ENCODE measurements at places on chromosomes 2 and 18. TPM values are rescaled to one million over a fixed set of nuclear protein-coding genes. Genes with fewer than 3 reads are reported as not detected.

Gene SERPINB13
- not detected for total RNA-seq

Gene SERPINB7
- total RNA-seq, result 0.21 TPM

Gene EML6
- total RNA-seq, result 0.95 TPM

Gene SERPINB2
- total RNA-seq, result 0.35 TPM

Gene HNMT
- 55.4 TPM for total RNA-seq

Gene GAL3ST2
- total RNA-seq, result not detected

Gene LIMS3
- not detected for total RNA-seq

Gene ASB18
- total RNA-seq, result not detected

Gene AQP12A
- total RNA-seq, result not detected

Gene SLC14A1
- not detected for total RNA-seq

Gene CLK1
- total RNA-seq, result 67.0 TPM

Gene OSR1
- total RNA-seq, result not detected

Gene KIF1A
- total RNA-seq, result 0.50 TPM

DNA sequence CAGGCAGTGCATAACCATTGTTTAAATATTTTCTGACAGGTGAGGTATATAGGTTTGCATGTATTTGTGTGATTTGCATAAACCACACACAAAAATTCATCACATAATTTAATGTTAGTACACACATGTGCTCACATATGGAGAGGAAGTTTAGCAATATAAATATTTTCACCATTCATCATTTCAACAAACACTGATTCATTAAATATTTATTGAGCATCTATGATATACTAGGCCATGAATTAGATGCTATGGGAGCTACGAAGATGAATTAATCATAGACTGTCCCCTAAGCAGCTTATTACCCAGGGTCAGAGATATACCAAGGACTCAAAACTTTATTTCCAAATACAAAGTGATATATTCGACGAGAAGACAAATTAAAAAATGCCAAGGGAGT, 311.6 kb upstream of the PIK3C3 start:
- DNase-seq, result no peak

DNA sequence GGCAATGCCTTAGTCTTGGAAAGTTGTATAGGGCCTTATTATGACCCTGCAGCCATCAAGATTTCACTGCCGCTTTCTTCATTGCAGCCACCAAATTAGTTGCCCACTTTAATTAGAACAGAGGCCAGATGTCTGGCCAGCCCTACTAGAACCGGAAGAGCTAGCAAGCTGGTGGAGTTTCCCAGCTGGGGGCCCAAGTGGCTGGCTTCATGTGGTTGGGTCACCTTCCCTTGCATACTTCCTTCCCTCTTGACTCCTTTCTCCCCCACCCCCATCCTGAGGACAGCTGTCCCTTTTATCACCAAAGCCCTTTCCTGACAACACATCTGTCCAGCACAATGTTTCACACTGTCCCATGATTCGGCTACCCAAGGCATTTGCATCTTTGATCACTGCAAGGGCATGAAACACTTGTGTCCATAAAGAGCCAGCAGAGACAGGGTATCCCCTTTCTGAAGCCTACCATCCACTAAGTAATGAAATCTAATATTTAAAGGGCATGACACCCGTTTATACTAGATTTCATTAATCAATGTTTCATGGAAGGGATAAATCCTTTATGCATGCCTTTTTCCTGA, 187.2 kb downstream of the BCL11A start:
- DNase-seq, result no peak

DNA sequence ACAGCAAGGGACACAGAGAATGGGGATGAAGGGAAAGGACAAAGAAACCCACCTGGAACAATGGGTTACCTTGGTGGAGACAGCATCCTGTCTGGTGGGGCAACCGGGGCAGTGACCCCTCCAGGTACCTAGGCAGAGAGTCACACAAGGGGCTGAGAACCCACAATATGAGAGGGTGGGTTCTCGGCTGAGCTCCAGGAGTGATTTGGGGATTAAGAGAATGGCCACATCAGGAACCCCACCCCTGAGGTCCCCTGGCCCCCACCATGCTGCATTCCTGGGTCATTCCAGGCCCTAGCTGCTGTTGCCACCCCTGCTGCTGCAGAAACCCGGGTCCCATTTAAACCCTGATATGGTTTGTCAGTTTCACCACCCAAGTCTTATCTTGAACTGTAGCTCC, 172.3 kb downstream of the RTP5 start:
- no peak for DNase-seq

DNA sequence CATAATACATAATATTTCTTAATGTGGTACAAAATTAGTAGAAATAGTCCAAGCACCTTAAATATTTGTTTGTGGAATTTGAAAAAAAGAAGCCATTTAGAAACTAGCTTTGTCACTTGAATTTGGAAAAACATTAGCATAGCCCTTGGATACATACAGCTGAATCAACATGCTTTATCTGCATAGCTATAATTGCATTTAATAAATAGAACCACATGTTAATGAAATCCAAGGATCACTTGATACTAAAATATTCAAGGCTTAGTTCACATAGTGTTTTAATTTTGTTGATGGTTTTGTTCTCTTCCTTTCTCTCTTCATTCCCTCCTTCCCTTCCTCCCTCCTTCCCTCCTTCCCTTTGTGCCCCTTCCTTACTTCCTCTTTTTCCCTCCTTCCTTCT, 169.4 kb upstream of the NRXN1 start:
- no peak for DNase-seq

- DNase-seq, result no peak
Measured at GRCh38 chr18:12409469-12409868, 1.7 kb downstream of the PRELID3A start.

GRCh38 chr2:55811048-55811447, 112.5 kb downstream of the EFEMP1 start:
- no peak for DNase-seq

DNA sequence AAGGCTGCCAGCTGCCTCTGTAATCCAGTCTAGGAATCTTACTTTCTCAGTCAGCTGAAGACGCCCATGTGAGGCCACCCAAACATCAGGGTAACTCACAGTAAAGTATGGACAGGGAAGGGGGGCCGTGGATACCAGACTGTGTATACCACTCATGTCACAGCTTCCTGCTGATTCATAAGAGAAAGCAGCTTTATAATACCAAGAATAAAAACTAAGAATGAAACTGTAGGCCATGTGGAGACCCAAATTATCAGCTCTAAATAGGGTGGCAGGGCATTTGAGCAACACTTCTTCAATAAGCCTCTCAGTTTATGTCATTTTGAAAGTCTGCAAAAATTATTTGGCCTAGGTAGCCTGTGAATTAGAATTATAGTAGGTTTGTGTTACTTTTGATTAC, 115.0 kb upstream of the CDCA7 start:
- DNase-seq, result no peak

DNA sequence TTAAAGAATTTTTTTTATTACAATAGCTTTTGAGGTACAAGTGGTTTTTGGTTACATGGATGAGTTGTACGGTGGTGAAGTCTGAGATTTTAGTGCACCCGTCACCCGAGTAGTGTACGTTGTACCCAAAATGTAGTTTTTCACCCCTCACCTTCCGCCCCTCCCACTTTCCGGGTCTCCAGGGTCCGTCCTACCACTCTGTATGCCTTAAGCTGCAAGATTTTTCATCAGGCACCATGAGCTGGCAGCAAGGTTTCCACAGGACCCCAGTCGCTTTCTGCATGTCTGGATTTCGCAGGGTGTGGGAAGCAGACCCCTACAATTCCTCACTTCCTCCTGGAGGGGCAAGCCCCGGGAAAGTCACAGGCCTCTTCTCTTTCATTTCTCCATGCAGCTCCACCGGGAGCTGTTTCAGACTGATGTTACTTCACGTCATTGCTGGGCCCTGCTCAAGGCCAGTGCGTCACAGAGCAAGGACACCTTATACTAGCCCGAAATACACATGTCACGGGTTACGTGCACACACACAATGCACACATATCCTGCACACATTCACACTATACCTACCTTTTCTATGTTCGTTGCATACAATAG, 179.1 kb downstream of the ZFP36L2 start:
- no peak for DNase-seq

DNA sequence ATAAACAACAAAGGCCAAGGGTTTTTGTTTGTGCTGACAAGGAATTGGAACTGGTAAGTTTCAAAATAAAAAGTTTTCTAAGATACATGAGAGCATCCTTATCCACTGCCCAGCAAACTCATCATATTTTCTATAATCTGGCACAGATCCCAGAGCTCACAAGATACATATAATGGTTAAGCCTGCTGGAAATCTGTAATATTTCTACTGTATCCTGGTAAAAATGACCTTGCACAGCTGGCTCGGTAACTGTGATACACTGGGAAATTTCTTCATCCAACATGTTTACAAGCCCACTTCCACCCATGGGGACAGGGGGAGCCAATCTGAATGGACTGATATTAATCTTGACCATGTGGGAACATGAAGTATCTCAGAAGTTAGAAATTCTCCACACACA, 425.4 kb upstream of the MMADHC start:
- DNase-seq, result no peak

DNA sequence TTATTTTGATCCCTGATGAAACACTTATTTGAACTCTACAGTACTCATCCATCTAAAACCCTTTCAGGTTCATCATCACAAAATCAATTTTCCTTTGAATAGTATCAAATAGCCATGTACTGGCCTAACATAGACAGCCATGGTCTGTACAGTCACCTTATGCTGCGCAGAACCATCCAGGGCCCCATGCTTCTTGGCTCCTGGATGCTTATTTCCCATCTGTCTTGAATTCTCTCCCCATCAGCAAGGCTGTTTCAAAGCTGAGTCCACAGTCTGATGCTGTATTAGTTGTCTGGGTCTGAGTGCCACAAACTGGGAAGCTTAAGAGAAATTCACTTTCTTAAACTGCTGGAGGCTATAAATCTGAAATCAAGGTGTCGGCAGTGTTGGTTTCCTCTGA, 290.2 kb downstream of the OSR1 start:
- DNase-seq, result no peak

DNA sequence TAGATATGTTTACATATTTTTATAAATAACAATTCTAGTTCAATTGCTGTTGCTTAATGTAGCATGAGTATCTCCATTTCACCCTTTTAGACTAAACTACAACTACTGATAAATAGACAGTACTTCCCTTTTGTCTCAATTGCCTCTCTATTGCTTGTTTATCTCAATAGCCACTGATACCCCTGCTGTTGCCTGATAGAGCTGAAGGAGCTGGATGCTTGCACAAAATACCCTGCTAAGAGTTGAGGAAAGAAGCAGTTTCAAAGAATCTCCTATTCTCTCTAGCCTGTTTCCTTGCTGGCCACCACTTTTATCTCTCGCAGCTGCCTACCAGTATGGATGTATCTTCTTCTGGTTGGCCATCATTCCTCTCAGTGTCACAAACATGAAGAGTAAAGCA, 16.9 kb upstream of the ZNF804A start:
- DNase-seq, result no peak

DNA sequence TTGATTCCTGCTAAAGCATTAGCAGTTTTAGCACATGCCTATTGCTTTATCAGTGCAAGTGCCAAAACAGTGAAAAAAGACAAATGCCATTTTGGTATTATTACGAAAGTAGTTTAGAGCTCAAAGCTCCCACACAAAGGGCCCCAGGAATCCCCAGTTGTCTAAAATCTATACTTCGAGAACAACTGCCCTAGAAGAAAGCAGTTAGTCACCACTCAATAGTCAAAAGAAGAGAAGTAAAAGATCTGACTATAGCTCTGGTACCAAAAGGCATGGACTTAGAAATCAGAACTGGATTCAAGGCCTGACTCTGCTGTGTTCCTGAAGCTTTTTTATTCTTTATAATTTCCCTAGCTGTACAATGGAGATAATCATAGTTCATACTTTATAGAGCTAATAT, 21.8 kb downstream of the SCN3A start:
- no peak for DNase-seq

- no peak for DNase-seq
Measured at GRCh38 chr2:128423788-128424165, 105.1 kb upstream of the HS6ST1 start.

DNA sequence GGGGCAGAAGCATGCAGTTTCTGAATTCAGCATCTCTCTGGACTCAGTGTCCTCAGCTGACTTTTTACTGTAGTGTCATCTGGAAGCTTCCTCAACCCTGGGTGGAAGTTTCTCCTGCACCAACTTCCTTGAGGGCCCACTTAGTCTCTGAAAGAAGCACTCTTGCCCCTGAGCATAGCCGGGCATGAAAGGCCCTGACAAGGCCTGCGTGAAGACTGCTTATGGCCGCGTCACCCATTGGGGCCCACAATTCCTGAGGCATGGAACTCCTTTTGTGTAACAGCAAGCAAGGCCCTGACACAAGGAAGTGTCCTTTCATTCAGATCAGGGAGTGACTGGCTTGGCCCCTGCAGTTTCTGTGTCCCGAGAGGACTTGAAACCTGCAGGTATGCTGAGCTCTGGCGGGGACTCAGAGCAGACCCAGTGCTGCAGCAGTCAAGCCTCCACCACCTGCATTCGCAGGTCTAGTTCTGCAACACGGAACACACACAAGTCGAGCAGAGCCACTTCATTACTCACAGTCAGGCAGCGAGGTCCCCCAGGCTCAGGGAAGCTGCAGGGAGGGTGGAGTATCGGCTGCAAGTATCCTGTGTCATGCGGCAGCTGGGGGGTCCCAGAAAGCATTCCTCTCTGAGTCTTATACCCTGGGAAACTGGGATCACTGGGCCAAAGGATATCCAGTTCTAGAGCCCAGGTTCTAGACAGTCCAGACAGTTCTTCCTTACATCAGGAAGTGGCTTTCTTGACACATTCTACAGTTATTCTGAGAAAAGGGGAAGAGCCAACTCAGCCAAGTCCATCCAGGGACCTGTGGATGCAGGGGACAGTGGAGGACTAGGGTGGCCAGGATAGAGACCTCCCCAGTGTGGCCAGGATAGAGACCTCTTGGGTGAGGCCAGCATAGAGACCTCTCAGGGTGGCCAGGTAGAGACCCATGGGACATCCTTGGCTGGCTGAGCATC, 35.6 kb upstream of the PRLH start:
- no peak for DNase-seq

DNA sequence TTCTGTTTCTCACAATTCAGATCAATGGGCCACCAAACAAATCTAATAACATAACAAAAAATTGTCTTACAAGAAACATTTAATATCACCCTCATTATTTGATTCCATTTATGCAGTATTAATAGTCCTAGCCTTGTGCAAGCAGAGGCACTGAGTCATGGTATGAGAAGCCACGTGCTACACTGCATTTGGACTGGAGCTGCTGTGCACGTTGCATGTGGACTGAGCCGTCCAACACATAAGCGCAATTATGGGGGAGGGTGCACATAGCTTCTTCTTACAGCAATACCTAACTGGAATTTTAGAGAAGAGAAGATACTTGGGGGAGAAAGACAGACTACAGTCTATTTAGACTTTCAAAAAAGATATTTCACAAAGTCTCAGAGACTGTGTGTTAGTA, 329.6 kb upstream of the ID2 start:
- DNase-seq, result no peak

GRCh38 chr18:13623348-13623747, 103.0 kb downstream of the FAM210A start:
- no peak for DNase-seq

GRCh38 chr2:194304191-194304590, 1352.8 kb upstream of the SLC39A10 start:
- no peak for DNase-seq

GRCh38 chr2:27915191-27915590, 24.7 kb downstream of the BABAM2 start:
- DNase-seq, result no peak
